ENCODE measurements at places on chromosomes 12 and 14.
A peak's percentile ranks its signal among the peaks of the same experiment; 100 is the strongest.

GRCh38 chr12:106897981-106898901 lies 57.5 kb upstream of the TMEM263 start:
- DNase-seq: no peak

DNA sequence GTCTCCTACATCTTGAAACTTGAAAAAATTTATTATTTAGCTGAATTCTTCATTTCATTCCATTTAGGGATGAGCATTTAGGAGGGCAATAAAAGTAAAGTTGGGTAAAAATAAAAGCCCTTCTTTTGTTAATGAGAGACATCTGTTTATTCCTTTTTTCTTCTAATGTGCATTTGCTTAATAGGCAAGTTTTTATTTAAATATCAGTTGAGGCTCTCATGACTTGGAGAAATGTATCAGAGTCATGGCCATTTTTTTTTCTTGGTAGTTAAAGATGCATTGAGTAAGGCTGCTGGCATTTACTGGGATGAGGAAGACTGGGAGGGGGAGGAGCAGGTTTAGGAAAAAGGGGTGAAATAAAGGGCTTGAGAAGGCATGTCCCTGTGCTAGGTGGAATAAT lies 609.9 kb upstream of the TMEM132C start:
- DNase-seq: no peak

DNA sequence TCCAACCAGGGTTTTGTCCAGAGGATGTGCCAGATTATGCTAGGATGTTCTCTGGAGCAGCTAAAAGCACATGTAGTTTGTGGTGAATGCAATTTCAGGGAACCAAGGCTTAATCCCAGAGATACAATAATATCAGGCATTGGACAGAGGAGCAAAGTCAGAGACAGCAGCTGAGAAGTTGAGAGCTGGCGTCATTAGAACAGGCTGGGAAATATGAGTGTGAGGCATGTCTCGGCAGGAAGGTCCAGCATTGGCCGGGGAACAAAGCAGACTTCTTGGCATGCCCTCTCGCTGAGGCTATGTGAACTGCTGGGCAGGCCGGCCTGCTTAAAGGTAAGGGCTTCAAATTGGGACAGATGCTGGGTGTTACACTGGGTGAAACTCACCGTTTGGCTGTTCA lies 125.4 kb downstream of the CAND1 start:
- DNase-seq: peak; percentile 79

- DNase-seq: no peak
These were observed 52.6 kb upstream of the MMP17 start for GRCh38 chr12:131775392-131776236.

GRCh38 chr12:123938679-123939480 lies 33.8 kb downstream of the CCDC92 start:
- peak; percentile 14 for DNase-seq

DNA sequence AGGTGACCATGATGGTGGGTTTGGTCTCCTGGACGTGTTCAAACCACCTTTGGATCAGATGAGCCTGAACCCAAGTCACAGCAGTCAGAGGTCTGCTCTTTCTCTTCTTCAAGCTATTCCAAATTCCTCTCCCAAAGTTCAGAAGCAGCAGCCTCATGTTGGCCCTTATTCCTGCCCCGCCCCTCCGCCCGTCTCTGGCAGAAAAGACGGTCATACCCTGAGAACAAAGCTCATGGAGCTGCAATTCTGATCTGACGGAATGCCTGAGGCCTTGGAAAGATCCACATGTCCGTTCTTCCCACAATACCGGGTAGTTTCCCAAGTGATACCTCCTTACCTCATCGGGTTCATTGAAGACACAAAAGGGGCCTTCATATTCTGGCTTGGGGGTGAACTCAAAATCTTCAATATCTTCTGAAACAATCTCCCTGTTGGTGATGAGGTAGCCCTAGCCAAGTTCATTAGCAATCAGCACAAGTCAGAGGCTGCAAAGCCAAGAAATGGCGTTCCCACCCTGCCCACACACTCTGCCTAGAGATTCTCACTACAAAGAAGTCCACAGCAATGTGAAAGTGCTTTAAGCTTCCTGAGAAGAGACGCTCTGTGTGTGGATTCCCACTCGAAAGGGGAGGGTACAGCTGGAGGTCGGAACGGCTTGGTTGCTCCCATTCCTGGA lies 11.2 kb downstream of the POLE start:
- no peak for DNase-seq

DNA sequence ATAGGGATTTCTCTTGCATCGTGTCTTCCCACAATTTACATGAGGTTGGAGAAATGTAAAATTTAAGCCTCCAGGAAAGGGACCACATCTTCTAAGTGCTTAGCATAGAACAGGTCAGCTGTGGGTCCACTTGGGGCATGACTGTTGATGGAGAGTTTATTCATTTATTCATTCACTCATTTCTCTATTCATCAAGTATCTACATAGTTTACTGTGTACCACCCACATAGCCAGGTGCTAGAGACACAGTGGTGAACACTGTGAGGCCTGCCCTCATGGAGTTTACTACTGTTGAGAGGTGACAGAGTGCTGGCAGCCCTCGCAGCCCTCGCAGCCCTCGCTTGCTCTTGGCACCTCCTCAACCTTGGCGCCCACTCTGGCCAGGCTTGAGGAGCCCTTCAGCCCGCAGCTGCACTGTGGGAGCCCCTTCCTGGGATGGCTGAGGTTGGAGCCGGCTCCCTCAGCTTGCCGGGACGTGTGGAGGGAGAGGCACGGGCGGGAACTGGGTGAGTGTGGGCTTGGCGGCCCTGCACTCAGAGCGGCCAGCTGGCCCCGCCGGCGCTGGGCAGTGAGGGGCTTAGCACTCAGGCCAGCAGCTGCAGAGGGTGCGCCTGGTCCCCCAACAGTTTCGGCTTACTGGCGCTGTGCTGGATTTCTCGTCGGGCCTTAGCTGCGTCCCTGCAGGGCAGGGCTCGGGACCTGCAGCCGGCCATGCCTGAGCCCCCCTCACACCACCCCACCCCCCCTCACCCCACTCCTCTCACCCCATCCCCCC lies 1.7 kb upstream of the JPH4 start:
- DNase-seq: no peak

DNA sequence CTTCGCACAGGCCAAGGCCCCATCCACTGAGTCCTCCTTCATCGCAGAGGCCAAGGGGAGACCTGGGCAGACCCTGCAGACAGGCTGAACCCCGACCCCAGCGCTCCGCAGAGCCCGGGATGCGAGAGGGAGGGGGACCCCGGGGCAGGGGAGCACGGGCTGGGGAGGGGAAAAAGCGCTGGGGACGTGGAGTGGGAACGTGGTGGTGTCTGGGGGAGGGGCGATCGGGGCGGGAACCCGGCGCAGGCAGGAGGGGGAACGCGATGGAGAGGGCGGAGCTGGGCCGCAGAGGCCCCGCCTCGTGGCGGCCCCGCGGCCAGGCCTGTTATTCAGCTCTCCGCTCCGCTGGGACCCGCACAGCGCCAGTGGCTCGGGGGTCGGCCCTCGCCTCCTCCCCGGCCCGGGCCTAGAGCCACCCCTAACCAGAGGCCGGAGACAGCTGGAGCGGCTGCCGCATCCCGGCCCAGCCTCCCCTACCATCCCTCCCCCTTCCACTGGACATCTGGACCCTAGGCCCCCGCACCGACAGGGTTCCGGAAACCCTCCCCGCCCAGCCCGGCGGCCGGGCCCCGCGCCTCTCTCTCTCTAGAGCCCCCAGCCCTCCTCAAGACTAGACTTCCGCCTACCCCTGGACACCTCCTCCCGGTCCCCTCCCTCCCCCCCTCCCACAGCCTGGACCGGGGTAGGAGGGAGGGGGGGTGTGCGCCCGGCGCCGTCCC lies at the start of gene ARHGEF25:
Gene ARHGEF25, plus strand, starts transcription at position 328 of the 719 bp plus-strand sequence. CDS start 460 bp downstream, outside the sequence.
- DNase-seq: peak; percentile 55

DNA sequence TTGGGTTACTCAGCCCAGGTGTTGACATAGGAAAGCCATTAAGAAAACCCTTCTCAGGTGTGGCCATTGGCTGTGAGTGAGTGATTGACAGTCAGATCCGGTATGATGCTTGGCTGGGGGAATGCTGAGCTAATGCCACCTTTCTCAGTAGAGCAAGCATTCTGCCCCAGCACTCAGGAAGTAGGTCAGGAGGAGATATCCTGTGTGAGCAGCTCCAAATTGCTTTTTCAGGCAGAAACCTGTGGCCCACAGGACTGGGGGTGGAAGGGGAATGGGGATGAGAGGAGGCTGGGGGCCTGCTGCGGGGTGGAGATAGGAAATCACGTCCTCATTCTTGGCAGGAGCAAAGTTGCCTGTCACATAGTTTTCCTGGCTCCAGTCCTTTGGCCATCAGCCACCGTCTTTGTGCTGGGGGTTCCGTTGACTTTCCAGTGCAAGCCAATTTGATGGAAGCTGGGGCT lies 55.7 kb downstream of the NINJ2 start:
- no peak for DNase-seq

DNA sequence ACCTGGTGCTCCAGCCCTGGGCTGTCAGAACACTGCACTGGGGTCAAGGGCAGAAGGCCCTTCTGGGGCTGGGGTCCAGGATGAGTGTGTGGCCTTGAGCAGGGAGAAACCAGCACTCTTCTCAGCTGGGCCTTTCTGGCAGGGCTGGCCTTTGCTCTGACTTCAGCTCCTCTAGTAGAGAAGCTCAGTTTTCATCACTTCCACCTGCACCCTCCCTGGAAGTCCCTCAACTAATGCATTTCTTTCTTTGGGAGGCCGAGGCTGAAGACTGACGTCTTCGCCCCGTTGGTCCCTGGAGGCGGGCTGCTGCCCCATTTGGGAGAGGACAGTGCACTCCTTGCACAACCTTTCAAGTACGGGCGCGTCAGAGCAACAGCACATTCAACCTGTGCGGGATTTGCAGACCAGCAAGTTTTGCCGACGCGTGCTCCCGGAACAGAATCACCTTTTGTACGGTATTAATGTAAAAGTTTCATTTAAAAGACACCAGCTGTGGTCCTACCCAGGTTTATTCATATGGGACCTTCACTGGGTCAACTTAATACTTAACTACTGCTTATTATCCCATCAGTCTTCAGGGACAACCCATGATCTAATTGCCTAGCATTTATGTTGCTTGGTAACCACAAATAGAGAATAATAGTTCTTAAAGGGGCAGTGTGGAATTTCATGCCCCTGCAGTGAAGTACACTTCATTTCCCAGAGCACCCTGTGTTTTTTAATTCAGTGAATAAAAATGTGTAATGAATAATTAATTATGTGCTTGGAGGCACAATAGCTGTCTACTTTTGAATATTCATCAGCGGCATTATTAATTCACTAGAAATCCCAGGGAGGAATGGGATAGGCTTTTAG lies 134.8 kb upstream of the VRK1 start:
- no peak for DNase-seq

- no peak for DNase-seq
These were observed 322.6 kb upstream of the TMTC1 start for GRCh38 chr12:30106204-30106965.

DNA sequence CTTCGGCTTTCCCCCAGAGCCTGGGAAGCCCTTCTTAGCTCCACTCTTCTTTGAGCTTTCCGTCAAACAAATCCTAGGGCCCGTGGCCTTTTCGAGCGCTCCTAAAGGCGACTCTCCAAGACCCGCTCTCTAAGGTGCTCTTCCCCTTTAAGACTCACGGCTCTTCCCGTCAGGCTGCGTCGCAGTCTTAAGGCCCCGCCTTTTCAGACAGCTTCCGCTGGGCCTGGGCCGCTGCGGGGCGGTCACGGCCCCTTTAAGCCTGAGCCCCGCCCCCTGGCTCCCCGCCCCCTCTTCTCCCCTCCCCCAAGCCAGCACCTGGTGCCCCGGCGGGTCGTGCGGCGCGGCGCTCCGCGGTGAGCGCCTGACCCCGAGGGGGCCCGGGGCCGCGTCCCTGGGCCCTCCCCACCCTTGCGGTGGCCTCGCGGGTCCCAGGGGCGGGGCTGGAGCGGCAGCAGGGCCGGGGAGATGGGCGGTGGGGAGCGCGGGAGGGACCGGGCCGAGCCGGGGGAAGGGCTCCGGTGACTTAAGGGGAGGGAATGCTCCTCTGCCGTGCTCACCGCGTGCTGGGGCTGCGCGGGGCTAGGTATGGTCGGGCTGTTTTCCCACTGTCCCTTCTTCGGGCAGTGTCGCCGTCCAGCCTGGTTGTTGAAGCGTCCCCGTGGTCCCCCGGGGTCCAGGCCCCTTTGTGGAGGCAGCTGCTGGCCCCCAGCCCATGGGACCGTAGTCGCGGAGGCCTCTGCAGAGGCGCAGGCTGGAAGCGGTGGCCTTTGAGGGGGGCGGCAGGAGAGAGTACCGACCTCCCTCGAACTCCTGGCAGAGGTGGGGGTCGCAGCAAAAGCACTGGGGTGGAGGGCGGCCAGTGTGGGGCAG lies at the start of gene PEX5:
Gene PEX5, plus strand, starts transcription at position 289 of the 870 bp plus-strand sequence. CDS start 692 bp downstream, outside the sequence.
- peak; percentile 96 for DNase-seq

- peak; percentile 91 for DNase-seq
These were observed 134.2 kb downstream of the SYNE2 start for GRCh38 chr14:63986789-63987533.

DNA sequence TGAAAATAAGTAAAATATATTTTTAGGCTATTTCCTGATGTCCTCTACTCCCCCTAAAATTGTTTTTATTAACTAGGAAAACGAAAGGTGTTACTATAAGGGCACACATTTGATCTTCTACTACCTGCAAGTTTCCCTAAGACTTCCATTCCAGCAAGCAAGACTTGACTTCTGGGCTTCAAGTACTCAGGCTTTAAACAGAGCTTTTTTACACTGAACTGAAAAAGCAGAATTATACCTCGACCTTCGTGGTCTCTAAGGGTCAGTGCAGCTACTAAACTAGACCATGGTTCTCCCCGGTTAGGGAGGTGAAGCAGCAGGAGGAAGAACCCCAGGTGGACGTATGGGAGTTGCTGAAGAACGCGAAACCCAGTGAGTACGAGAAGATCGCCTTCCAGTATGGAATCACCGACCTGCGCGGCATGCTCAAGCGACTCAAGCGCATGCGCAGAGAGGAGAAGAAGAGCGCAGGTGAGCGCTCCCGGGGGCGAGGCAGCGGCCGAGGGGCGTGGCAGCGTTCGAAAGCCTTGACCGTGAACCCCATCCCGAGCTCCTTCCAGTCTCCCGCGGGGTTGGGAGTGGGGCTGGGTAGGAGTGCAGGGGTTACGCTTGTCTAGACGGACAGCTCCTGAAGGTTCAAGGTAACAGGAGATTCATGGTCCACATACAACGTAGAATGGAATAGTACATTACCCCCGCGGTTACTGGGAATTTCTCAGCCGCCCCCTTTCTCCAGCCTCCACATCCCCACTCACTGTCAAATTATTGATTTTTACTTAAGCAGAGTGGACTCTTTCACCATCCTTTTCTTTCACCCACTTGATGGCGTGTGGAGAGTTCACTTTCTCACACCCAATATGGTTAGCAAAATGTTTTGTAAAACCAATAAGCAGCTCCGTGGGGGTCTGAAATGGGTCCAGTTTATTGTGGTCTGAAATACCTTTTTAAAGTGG lies 47.6 kb downstream of the MYBPC1 start:
- no peak for DNase-seq

DNA sequence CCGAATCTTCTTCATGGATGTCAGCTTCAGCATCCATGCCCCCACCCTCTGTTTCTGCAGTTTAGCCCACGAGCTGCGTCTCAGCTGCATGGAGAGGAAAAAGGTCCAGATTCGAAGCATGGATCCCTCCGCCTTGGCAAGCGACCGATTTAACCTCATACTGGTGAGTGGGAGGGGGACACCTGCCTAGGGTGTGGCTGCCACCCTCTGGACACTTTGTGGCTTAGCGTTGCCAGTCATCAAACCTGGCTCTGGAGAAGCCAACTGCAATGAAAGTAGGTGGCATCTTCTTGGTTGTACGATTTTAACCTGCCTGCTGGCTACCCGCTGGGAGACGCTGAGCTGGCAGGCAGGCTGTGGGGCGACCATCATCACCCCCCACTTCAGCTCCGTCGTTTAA lies 16.7 kb downstream of the DCAF4 start:
- DNase-seq: no peak

All from choroid plexus epithelial cell (primary cell).